ENCODE measurements at places on chromosomes 7 and 10.
A peak's percentile ranks its signal among the peaks of the same experiment; 100 is the strongest.

GRCh38 chr7:126041472-126041871 is 1111.8 kb upstream of the POT1 start:
- DNase-seq = no peak

DNA sequence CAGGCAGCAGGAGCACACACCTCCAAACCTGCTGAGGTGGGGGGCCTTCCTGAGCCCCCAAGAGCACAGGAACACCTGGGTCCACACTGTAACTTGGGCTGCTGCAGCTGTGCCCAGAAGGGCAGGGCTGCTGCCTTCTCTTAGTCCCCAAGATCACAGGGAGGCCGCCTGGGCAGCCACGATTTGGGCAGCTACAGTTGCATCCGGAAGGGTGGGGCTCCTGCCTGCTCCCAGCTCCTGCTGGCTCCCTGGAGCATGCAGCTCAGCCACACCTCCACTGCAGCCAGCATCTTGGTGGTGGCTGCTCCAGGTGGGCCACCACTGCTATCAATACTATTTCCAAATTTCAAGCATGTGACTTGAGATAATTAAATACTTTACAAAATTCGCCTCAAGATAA is 38.5 kb upstream of the AGMO start:
- no peak for DNase-seq

DNA sequence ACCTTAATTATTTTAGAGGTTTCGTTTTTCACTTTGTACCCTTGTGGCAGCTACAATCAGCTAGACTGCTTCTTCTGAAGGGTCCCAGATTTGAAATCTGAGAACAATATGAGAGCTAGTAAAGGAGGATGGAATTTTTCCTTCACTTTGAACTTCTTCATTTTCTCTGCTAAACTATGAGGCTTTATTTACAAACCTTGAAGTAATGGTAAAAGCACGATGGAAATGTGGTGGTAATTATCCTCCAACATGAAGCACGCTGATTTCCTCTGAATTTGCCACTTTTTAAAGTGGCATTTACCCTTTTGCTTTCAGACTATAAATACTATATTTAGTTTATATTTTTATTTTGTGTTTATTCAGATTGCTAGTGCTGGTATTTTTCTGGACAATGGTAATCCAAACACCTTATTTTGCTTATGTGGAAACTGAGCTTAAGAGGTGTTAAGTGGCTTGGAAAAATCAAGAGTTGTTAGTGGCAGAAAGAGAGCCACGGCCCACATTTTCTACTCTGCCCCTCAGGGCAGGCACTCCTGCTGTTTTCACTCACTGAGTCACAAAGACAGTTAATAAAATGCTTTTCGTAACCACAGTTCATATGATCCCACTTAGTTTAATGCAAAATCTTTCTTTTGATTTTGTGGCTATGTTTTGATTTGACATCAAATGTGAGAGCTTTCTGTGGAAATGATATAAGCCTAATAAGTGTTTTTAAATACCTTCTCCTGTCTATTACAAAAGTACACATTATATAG is 2.7 kb downstream of the SSMEM1 start:
- DNase-seq = no peak

GRCh38 chr7:42549866-42550485 is 313.0 kb upstream of the GLI3 start:
- no peak for DNase-seq

DNA sequence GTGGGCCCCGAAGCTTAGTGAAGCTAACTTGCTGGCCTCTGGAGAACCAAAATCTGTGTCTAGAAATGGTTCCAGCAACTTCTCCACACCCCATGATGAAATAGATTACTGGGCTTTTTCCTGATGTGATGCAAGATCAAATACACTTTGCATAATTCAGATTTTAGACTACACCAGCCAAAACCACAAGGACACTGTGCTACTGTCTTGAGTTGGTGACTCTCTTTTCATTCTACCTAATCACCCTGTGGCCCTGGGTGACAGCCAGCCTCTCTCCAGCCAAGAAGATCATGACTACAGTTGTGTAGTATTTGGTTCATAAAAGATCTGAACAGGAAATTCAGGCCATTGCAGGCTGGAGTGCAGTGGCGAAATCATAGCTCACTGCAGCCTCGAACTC is 22.2 kb downstream of the AZGP1 start:
- no peak for DNase-seq

DNA sequence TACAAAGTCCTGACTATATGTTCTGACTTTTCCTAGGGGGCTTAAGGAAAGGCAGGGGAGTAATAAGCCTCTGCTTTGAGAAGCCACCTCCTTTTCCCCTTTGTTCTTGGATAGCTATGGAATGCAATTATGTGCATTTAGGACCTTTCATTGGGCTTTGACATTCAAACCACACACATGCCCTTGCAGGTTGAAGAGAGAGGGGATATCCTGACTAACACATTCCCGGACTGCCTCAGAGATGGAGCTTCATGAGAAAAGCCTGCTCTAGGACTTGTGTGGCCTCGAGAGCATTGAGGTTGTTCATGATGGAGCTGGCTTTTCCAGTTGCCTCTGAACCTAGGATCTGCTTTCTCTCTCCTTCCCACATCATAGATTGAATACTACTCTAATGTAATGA is 694.5 kb downstream of the LRMDA start:
- DNase-seq = no peak

DNA sequence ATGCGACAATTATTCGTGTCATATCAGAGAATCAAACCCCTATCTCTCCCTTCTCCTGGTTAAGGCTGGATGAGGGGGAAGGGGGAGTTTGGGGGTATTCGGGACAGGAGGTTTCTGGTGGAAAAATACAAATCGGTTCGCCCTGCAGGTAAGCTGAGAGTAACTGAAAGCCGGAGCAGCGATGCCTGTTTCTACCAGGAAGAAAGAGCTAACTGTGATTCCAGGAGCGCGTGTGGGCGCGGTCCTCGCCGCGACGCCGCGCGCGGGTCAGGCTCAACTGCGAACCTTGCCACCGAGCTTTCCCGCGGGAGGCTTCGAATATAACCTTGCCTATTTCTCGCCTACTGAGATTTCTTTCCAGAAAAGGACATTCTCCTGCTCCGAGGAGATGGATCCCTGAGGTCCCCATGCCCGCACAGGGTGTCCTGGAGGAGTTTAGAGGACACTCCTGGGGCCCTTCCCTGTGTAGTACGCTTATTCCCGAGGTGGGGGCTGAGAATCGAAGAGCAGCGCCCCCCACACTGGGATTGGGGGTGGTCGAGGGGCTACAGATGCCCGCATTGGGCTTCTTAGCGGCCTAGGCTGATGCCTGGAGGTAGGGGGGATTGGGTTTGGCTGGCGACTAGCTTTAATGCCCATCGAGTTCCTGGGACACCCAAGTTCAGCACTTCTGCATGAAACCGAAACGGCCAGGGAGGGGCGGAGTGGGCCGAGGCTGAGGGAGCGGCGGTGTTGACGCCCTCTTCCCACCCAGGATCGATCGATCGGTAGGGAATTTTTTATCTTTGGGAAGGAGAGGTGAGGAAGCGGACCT is 13.0 kb upstream of the DLX6 start:
- DNase-seq = no peak

DNA sequence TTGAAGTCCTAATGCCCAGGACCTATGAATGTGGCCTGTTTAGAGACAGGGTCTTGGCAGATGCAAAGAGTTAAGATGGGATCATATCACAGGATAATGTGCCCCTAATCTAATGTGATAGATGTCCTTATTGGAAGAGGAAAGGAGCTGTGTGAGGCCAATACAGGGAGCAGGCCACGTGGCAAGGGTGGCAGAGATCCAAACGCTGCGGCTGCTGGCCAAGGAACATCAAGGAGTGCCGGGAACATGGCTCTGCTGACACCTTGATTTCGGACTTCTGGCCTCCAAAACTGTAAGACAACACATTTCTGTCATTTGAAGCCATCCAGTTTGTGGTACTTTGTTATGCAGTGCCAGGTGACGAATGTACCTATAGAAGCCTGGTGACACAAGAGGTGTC is 37.7 kb upstream of the EZH2 start:
- DNase-seq = no peak

GRCh38 chr7:43679210-43680068 is 49.9 kb downstream of the COA1 start:
- no peak for DNase-seq

DNA sequence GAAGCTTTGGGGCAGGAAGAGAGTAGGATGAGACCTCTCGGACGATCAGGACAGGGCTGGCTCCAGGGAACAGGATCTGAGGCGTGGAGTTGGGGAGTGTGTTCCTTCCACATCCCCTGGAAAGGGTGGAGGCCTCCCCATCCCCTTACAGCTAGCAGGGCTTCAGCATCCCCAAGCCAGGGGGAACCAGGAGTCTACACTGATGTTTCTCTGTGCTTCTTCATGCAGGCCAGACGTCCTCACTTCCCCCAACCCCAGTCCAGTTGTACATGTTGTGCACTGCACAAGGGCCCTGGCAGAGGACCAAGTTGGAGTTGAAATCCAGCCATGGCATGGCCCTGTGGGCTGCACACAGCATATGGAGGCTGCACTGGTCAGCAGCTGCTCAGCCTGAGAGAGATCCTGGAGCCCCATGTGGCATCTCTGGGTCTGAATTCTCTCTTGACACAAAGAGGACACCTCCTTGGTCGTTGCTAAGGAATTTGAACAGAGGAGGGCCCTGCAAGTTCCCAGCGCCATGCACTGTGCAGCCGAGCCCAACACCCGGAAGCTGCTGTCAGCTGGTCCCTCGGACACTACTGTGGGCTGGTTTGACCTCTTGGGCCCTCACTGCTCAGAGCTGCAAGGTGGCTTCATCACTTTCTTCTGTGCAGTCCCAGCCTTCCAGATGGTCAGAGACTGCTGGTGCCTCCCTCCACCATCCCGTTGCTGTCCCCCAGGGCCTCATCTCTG is 181.1 kb downstream of the DNAJB6 start:
- DNase-seq = no peak

- no peak for DNase-seq
These were observed 322.8 kb upstream of the ANKRD30A start for GRCh38 chr10:36802490-36803153.

GRCh38 chr7:77426052-77426404 is 9.9 kb upstream of the GSAP start:
- no peak for DNase-seq

GRCh38 chr7:98238976-98239375 is 13.1 kb downstream of the TECPR1 start:
- DNase-seq = no peak

DNA sequence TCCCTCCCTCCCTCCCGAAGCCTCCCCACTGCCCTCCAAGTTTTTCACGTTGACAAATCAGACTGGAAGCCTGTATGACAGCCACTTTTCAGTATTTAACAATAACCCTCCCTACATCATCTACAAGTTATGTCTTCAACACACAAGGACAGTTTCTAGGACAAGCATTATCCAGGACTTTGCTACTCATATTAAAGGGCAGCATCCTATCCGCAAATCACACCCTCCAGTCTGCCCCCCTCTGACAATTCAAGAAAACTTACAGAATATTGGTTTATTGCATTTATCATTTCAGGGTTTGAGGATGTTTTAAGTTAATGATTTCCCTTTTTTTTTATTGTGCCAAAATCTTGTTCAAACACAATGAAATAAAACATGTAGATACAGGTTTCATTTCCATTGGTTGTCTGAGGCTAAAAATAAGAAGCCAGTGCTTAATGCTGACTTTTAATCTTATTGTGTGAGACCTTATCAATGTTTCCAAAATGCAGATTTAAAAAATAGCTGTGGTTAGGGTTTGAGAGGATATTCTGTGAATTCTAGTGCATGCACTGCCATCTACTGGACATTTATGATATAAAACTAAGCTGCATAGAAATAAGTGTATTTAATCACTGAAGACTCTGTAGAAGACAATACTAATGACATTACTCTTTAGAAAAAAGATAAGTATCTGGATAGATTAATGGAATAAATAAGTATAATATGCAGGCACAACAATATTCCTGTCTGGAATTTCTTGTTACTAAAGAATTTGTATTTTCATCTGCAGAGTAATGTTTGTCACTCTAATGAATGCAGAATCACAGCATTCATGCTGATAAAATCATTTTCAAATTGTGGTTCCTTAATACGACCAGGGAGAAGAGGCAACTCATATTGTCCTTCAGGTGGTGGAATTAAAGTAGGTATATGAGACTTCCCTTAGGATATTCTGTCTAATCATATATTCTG is 64.1 kb downstream of the CAV1 start:
- DNase-seq = no peak

DNA sequence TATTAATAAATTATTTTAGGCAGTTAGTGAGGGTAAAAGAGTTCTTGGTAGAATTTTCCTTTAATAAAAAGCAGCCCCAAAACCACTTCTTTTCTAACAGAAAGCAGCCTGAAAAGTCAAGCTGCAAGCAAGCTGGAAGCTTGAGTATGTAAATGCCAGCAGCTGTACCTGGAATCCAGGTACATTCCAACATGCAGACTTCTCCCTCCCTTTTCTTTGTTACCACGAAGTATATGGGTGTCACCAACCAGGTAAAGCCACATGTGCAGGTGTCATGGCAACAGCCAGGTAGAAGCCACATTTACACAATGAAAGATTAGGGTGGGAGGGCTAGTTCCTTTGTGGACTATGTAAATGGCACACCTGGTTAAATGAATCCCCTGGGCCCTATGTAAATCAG is 114.6 kb downstream of the EPC1 start:
- no peak for DNase-seq

GRCh38 chr7:11831736-11832495 is at the start of gene THSD7A:
THSD7A (minus strand) TSS chr7:11832198; CDS start chr7:11831946, 252 bp downstream.
- DNase-seq = no peak

DNA sequence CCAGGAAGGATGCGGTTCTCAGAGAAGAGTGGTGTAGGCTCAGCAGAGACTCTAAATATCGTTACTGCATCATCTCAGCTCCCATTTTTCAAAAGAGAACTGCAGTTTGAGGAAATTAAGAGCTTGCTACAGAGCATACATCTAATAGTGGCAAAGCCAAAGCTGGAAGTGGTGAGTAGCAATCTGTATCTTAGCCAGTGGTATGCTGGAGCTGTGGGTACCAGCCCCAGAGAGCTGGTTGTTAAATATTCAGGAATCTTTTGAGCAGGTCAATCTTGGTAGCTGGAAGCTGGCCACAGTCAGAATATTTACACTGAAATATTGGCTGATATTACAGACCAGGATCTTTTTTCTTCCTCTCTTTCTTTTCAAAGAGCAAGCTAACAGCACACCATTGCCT is 88.4 kb upstream of the STEAP1B start:
- DNase-seq = no peak

- DNase-seq = no peak
These were observed 220.5 kb downstream of the ELFN1 start for GRCh38 chr7:1890289-1891235.

DNA sequence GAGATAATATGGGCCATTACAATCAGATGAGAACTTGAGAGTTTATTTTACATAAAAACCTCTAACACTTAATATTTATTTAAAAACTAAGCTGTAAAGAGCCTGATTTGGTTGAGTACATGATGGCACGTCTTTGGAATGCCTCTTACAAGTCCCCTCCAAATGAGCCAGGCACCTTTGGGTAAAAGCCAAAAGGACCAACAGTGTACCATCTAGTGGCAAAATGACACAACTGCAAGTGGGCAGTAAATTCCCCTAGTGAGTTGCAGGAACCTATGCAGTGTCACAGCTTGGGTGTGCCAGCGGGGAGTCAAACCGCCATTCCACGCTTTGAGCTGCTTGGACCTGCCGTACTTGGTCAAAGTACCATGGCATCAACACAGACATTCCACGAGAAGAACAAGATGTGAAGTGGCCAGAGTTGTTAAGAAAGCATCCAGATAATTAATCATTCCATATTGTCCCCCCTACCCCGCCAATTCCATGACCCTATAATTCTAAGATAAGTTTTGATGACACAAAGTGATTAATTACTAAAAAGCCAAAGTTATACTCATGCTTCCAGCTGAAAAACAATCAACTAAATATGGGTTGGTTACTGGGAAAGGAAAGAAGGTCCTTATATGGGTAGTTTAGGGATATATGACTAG is 115.2 kb downstream of the SORBS1 start:
- DNase-seq = peak; percentile 68
